Activated T-cell treated with anti-CD3 and anti-CD28 coated beads, Interleukin-2, amount 50 U/mL, for 72 hours (primary cell): ENCODE measurements at places on chromosomes 12 and 14. TPM values are rescaled to one million over a fixed set of nuclear protein-coding genes. Genes with fewer than 3 reads are reported as not detected.

DNA sequence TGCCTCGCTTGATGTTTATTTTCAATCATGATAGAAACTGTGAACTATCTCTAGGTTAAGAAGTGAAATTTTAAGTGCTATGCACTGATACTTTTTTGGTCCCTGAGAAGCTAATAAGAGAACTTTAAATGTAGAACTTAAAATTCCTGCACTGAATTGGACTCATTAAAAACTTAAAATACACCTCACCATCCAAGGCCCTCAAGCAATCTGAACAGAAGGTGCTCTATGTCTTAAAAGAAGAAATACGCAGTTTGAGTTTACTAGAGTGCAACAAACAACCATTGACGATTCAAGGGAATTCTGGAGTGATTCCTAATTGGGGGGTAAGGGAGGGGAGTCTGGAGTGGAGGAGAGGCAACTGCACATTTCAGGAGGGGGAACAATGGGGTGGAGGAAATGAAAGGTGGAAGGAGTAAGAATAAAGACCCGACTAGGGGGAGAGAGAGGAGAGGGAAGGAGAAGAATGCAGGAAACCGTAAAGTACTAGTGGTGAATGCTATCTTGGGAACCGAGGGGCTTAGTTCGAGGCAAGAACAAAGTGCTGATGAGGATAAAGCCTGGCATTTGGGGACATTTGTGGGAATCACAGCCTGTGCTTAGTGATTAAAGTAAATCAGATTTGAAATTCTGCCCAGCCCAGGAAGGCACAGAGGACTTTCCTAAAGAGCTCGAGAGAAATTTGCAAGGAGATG lies 389.7 kb downstream of the AACS start:
- no peaks in the 10 kb centered on the region for H3K27me3 ChIP-seq
- no peaks in the 10 kb centered on the region for H3K36me3 ChIP-seq
- H3K4me1 ChIP-seq, result no peaks in the 10 kb centered on the region
- H3K4me3 ChIP-seq, result no peak overlapping the region
- no peak overlapping the region for H3K27ac ChIP-seq

GRCh38 chr12:113449299-113449698 lies 22.4 kb downstream of the LHX5 start:
- no peaks in the 10 kb centered on the region for H3K36me3 ChIP-seq
- DNase-seq, result no peak
- H3K27me3 ChIP-seq, result peaks cover 30% of the 10 kb centered on the region

DNA sequence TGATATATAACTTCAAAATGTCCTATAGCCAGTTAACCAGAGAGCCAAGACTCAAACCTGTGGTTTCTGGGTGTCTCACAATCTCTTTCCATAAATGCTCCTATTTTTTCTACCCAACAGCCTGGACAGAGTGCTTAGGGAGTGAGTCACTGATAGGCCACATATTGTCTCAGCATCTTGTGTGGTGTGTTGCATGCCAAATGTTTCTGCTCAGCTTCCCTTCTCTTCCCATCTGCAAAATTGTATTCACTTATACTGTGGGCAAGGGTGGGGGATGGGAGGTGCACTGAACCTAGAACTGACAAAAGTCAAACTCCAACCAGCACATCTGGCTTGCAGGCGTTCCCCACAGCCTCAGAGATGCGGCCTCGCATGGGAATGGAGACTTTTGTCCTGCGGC lies 123.3 kb downstream of the KCNA5 start:
- H3K27ac ChIP-seq, result no peak overlapping the region
- DNase-seq, result no peak
- no peak overlapping the region for H3K4me3 ChIP-seq
- no peaks in the 10 kb centered on the region for H3K4me1 ChIP-seq

ACOT6 gene
- not detected for total RNA-seq

KRT72 gene
- total RNA-seq, result 2.3 TPM

CIT gene
- total RNA-seq, result 44.6 TPM
